Kidney epithelial cell (primary cell): ENCODE measurements at places on chromosomes 11 and 22.
A peak's percentile ranks its signal among the peaks of the same experiment; 100 is the strongest.

- no peak for DNase-seq
Observed at GRCh38 chr11:9313648-9314290, 624 bp downstream of the TMEM41B start.

DNA sequence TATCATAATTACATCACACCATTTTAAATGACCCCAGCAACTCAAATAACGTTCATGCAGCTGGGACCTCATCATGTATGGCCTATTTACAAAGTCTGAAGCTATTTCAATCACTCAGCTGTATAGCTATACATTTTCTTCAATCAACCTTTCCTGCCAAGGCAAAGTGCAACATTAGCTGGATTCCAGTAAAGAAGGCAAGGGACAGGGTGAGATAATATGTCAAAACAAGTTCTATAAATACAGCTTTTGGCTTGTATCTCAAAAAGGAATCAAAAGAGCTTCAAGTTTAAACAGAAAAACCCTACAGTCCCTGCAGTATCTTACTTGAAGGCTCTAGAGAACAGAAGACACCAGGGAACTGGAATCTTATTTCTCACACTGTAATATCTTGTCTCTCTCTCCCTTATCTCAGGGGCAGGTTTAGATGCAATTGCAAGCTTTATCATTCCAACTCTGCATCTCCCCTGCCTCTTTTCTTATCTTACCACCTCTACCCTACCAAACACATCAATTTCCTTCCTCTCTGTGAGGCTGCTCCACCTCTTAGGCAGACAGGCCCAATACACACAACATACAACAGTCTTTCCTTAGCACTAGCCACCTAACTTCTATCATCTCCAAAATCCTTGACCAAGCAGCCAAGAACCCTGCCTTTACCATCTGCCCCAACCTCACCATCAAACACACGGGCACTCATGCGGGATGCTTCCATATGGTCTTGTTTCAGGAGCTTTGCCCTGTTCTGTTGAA, 34.5 kb downstream of the CELF1 start:
- DNase-seq: no peak

GRCh38 chr11:978781-979180, 53.1 kb downstream of the AP2A2 start:
- DNase-seq: no peak

GRCh38 chr11:74672956-74673692, 58.1 kb downstream of the CHRDL2 start:
- peak; percentile 83 for DNase-seq

- peak; percentile 12 for DNase-seq
Observed at GRCh38 chr11:112784323-112785073, 176.7 kb upstream of the NCAM1 start.
